Hematopoietic multipotent progenitor cell (in vitro differentiated cells): ENCODE measurements at places on chromosomes 11 and 22. TPM values are rescaled to one million over a fixed set of nuclear protein-coding genes. Genes with fewer than 3 reads are reported as not detected.

The SYT13 gene
- total RNA-seq: under 0.01 TPM

The FXYD2 gene
- total RNA-seq: 0.54 TPM

The GPHA2 gene
- not detected for total RNA-seq

The WNT7B gene
- total RNA-seq: under 0.01 TPM

The PIH1D2 gene
- total RNA-seq: 0.54 TPM

The NCR3LG1 gene
- 1.3 TPM for total RNA-seq

The TTC28 gene
- 19.7 TPM for total RNA-seq
